Stimulated activated CD8-positive, alpha-beta memory T cell treated with anti-CD3 and anti-CD28 coated beads, Interleukin-7, amount 100 ng/mL, for 1 hour (primary cell): ENCODE measurements at places on chromosomes 12 and 14.

GRCh38 chr12:65430571-65431306 lies 152.3 kb downstream of the MSRB3 start:
- DNase-seq: no peak

GRCh38 chr12:3641428-3642018 lies 111.4 kb downstream of the CRACR2A start:
- no peak for DNase-seq

DNA sequence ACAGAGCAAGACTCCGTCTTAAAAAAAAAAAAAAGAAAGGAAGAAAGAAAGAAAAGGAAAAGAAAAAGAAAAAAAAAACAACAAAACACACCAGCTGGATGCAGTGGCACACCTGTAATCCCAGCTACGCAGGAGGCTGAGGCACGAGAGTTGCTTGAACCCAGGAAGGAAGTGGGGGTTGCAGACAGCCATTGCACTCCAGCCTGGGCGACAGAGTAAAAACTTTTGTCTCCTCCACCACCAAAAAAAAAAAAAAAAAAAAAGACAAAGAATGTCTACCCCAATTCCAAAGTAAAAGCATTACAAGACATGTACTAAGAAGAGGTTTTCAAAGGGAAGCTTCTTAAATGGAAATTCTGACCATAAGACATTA lies 53.4 kb downstream of the HNRNPC start:
- DNase-seq: no peak

- DNase-seq: no peak
Observed at GRCh38 chr12:38872561-38872960, 32.8 kb downstream of the CPNE8 start.

- no peak for DNase-seq
Observed at GRCh38 chr12:90069711-90070110, 361.1 kb upstream of the ATP2B1 start.

- no peak for DNase-seq
Observed at GRCh38 chr12:92478692-92479091, 224.1 kb upstream of the PLEKHG7 start.

DNA sequence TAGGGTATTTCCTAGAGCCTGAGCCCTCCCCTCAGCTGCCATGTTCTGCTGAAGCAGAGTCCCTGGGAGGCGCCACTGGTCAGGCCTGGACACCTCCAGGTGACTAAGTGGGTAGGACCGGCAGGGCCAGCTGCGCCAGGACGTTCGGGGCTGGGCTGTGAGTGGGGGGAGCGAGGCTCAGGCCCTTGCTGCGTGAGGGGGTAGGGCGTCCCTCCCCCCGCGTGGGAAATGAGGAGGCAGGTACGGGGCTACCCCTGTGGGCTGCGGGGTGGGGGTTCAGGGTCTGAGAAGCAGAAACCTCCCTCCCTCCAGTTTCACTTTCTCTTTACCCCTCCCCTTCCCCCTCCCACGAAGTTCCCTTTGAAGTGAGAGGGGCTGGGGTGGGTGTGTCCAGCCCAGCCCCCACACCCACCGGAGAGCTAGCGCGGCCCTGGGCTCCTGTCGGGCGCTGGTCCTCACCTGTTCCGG lies 22.1 kb upstream of the KIF26A start:
- no peak for DNase-seq

- no peak for DNase-seq
Observed at GRCh38 chr14:75158843-75159614, 17.4 kb downstream of the TMED10 start.

DNA sequence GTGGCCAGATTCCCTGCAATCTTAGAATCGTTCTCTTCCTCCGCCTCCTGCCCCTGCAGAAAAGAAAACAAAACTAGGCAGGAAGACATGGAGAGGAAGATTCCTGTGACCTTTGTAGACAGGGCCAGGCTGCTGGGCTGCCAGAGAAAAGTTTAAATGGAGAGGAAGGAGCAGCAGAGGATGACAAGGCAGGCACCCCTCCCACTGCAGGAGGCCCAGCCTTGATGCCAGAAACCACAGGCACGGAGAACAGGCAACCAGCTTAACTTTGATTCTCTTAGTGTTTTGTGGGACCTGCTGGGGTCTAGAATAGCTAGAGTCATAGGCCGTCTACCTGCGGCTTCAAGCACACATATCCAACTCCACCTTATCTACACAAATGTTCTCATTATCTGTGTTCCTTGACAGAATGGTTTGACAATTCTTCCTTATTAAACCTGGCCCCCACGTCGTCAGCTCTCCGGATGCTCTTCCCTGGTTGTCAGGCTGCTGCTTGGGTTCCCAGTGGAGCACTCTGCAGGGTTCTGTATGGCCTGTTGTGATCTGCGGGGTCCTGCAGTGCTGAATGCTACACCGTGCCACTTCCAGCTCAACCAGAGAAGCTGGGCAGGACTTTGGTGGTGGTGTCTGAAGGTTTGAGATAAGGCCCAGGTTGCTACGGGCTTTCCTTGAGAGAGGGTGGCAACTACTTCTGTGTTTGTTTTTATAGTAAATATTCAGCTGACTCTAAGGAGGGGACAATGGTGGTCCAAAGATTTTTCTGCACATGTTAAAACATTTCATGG lies 609.5 kb downstream of the AACS start:
- DNase-seq: no peak

GRCh38 chr14:63200767-63201166 lies 3.5 kb upstream of the RHOJ start:
- DNase-seq: no peak

GRCh38 chr12:50603817-50604639 lies 99.2 kb downstream of the DIP2B start:
- no peak for DNase-seq

DNA sequence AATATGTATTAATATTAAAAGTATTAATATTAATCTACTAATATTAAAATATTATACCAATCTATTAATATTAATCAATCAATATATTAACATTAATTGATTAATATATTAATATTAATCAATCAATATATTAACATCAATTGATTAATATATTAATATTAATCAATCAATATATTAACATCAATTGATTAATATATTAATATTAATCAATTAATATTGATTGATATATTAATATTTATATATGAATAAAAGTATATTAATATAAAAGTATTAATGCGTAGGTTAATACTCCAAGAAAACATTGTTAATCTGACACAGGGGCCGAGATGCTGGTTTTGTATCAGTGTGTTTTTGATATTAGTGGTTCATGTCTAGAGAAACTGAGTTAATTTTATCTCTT lies 1430.1 kb upstream of the SEL1L start:
- no peak for DNase-seq

GRCh38 chr12:19005257-19005801 lies 124.2 kb upstream of the PLEKHA5 start:
- DNase-seq: no peak

- no peak for DNase-seq
Observed at GRCh38 chr14:105316577-105316941, 2.0 kb downstream of the PACS2 start.

- DNase-seq: no peak
Observed at GRCh38 chr14:88934351-88934806, 109.9 kb downstream of the TTC8 start.

DNA sequence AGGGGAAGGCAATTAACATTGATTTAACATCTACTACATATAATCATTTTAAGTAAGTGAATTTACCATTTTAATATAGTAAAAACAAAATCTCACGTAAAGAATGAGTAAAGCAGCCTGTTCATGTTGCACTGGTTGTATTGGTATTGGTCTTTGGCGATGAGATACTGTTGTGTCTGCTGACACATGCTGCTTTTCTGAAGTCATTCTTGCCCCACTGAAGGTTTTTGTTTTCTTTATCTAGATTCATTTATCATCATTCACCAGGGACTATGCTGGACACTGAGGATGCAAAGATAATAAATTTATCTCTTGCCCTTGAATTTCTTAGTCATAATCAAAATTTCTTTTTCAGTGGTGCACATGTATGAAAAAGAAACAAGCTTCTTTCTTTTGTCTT lies 246.2 kb upstream of the NPAS3 start:
- no peak for DNase-seq

DNA sequence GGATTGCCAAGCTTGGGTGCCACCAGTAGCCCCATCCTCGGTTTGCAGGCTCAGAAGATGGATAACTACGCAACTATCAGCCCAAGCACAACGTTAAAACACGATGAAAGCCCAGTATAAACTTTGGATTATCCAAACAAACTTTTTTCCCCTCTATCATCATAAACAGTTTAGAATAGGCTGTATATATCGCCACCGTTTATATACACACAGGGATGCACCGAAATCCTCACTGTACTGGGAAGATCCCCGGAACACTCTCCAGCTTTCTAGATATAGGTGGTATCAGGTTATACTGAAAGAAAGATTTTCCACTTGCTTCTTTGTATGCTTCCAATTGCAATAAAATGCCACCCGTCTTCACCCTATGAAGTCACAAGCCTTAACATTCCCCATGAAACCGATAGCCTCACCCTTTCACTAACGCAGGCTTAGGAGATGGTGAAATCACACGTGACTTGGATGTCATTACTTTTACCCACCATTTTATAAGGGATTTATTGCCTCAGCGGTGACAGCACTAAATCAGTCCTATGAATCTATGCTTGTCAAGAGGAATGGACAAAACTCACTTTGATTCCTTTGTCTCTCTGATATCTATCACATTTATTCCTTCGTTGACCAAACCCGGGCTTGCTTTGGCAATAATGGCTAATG lies 207.6 kb upstream of the FOXN3 start:
- DNase-seq: no peak

DNA sequence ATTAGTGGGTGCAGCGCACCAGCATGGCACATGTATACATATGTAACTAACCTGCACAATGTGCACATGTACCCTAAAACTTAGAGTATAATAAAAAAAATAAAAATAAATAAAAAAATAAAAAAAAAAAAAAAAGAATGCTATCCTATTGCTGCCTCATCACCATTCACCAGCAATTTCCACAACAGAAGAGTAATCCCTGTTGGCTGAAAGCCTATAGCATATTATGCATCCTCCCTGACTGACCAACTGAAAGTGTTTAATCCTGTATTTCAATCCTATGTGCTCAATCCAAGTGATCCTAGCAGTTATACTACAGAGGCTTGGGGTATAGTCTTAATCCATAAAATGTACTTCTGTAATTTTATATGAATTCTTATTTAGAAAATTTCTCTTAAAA lies 18.5 kb downstream of the DICER1 start:
- no peak for DNase-seq

- DNase-seq: no peak
Observed at GRCh38 chr12:132171293-132171967, 27.2 kb downstream of the NOC4L start.

GRCh38 chr12:50841716-50842531 lies 802 bp upstream of the TMPRSS12 start:
- no peak for DNase-seq

DNA sequence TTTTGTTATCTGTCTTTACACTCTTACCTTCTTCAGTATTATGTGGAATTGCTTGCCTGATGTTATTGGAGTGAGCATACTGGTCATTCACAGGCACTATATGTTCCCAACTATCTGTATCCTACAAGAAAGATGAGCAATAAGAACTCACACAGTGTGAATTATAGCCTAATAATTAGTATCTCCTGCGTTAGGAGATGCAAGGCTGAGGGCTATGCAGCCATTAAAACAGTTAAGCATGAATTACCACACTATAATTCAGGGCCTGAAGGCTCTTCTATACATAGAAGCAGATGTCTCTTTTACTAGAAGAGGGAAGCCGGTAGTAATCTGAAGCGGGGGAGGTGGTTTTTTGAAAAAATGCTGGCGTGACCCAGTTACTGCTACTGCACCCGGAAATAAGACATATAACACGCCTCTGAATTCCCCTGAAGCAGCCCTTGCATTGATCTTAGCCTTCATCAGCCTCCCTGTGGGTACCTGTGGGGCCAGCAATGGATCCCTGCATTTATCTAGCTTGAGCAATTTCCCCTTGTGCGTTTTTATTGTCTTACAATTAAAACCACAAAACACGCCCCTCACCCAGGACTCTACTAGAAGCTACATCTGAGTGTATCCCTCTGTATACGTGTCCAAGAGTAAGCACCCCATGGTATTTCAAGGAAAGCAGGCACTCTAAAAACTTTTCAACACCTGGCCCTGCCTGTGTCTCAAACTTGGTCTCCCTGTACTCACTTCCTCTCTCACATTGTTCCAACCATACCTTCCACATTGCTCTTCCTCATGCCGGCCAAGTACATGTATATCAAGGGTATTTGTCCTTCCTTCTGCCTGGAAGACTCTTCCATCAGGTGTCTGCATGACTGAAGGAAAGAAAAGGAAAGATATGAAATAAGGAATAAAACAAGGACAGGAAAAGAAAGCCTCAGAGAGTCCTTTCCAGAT lies 210.9 kb upstream of the ARID2 start:
- DNase-seq: peak; percentile 11

DNA sequence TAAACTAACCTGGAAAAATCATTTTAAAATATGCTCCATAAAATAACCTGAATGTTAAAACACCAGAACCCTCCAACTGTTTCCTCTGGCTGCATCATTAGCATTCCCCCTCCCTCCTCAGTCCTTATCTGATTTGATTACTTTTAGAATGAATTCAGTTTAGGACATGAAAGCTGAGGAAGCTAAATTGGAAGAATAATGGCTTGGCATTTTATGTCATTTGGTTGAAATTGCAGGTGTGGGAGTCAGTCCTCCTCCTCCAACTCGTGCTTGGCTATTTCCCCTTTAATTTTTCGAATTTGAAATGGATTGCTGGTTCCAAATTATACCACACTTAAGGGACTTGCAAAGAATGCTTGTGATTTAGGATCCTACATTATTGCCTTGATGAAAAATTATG lies 473.0 kb upstream of the STXBP6 start:
- DNase-seq: no peak

DNA sequence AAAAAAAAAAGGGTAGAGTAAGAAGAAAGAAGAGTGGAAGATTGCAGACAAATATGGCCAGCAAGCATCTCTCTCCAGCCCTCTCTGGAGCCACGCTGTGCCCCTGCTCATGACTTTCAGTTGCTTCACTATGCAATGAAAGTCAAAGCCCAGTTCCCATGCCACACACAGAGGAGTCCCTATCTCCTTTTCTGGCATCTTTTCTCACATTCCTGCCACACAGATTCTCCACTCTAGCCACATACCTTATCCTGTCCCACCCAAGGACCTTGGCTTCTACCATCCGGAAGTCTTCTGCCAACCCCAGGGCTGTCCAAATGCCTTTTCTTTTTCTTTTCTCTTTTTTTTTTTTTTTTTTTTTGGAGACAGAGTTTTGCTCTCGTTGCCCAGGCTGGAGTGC lies 39.3 kb upstream of the CAPRIN2 start:
- no peak for DNase-seq

DNA sequence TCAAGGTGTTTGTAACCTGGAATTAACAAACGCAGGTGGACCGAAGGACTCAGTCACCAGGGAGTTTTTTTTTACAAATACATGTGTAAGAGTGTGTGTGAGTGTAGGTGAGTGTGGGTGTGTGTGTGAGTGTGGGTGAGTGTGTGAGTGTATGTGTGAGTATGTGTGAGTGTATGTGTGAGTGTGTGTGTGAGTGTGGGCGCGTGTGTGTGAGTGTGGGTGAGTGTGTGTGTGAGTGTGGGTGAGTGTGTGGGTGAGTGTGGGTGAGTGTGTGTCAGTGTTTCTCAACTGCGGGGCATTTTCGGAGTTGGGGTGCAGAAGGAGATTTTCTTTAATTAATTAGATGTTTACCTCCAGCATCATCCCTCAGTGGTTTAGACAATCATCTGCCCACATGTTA lies 1178.8 kb downstream of the VRK1 start:
- DNase-seq: no peak
